ENCODE measurements at places on chromosomes 7 and 10.

DNA sequence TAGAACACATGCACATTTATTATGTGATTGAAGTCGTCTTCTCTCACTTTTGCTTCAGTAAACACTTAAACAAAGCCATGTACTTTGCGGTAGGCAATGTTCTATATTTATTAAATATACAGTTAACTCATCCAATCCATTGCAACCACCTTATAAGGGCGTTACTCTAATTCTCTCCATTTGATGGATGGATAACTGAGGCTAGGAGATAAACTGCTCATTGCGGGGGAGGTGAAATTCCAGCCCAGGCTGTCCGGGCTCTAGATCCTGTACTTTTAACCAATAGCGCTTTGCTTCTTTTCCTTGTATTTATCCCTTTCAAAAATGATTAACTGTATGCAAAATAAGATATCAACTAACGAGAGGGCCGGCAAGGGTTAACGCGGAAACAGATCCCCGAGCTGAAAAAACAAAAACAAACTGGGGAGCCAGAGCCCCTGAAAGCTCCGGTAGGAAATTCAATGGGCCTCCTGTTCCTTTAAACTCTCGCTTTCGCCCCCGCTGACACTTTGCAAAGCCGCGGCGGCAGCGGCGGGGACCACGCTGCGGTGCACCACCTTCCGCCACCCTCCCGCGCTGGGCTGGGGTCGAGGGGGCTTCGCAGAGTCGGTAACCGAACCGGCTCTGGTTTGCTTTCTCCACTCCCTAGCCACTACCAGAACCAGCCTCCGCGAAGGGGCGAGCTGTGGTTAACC, 1.0 kb upstream of the PLXDC2 start:
- no peak for DNase-seq

GRCh38 chr7:70193514-70193913, 595.2 kb downstream of the AUTS2 start:
- DNase-seq = no peak

- DNase-seq = no peak
Measured at GRCh38 chr10:107653832-107654287, 489.4 kb upstream of the SORCS1 start.

DNA sequence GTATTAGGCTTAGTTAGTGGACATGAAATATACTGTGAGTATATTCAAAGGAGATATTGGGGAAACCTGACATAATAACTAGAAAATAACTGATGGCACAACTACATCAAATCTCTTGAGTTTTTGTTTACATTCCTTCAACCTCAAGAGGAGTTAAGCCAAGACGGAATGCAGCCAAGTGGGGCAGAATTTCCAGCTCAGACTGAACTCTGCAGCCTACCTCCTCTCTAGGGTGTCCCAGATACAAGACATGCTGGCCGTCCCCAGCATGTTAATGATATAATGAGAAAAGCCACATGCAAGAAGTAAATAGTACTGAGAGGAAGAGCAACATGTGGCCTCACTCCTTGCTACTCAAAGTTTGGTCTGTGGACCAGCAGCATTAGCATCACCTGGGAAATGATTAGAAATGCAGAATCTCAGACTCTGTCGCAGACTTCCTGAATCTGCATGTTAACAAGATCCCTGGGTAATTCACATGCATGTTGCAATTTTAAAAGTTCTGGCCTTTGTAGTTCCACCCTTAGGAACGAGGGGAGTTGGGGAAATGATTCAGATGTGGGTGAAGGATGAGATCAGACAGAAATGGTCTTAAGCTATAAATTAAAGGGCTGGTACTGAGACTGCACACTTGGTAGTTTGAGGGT, 118.4 kb upstream of the CACUL1 start:
- no peak for DNase-seq

- no peak for DNase-seq
Measured at GRCh38 chr10:61564444-61564843, 98.3 kb upstream of the CABCOCO1 start.

DNA sequence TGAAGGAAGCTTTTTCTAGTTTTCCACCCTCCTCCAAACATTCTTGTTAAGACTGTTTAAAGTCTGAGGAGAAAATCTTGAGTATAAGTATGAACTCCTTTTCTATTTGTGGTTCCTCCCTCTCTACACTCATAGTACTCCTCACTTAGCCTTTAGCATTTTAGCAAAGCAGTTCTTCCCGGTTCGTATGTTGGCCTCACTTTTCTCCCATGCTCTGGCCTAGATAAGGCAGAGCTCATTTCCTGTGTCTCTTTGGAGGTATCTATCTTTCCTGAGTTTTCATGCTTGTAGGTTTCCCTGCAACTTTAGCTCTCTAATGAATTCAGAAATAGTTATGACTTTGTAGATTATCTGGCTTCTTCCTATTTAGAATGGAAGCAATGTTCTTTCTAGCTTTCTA, 5.9 kb upstream of the OR2F1 start:
- DNase-seq = no peak

- DNase-seq = no peak
Measured at GRCh38 chr7:145812218-145812617, 304.4 kb upstream of the CNTNAP2 start.

- no peak for DNase-seq
Measured at GRCh38 chr7:42348071-42348470, 111.1 kb upstream of the GLI3 start.

GRCh38 chr7:157394246-157395191, 57.7 kb downstream of the DNAJB6 start:
- DNase-seq = no peak

DNA sequence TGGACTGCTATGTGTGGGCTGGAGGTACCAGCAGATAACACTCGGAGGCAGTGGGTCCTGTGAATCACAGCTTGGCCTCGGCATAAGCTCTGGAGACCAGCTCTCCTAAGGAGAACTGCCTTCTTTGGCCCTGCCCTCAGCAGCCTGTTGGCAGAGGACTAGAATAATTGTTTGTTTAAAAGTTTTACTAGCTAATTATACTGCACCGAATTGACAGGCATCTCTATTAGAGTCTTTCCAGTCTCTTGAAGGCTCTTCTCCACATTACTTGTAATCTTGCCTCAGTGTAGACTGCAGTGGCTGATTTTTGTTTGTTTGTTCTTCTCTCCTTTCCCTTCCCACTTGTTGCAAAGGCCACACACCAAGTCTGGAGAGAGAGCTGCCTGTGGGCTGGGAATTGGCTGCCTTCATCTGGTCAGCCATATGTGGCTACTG, 183.2 kb downstream of the AUTS2 start:
- DNase-seq = no peak

- DNase-seq = no peak
Measured at GRCh38 chr10:132336064-132336746, 4.2 kb downstream of the LRRC27 start.

DNA sequence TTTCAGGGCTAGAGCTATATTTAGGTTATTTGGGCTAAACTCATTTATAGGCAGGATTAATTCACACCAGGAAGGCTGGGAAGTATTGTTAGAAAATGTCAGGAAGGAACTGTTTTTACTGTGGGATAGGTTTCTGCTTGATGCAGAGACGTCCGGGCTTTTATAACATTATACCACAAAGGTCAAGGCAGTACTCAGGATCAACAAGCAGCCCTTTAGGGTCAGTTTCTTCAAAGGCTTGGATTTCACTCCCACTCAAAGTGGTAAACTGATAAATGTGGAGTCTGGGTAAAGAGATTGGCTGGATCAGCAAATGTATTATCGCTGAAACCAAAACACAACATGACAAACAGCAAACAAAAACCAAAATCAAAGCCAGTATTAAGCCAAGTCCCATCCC, 127.2 kb downstream of the ARL5B start:
- no peak for DNase-seq

GRCh38 chr10:13296476-13296875, 3.4 kb downstream of the PHYH start:
- DNase-seq = no peak

GRCh38 chr7:139635526-139636302, 112.2 kb downstream of the CLEC2L start:
- DNase-seq = no peak

GRCh38 chr7:136728945-136729344, 139.5 kb upstream of the CHRM2 start:
- DNase-seq = no peak

- DNase-seq = no peak
Measured at GRCh38 chr10:12308736-12309375, 40.5 kb upstream of the CAMK1D start.

DNA sequence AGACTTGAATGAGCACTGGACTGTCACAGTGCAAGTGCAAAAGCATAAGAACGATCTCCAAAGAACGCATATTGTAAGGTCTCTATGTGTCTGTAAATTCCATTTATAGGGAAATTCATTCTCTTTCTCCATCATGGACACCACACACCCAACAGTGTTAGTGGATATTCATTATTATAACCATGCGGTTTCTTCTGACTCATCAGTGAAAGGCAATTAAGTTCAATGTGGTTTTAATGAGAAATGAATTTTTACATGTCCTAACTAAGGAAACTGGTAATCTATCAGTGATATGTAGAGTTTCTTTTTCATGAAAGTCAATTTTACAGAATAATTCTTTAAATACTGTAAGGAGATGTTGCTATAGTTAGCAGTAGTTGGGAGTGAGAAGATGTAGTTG, 25.9 kb downstream of the GIMAP8 start:
- no peak for DNase-seq

GRCh38 chr7:137968890-137969289, 33.0 kb downstream of the CREB3L2 start:
- no peak for DNase-seq

DNA sequence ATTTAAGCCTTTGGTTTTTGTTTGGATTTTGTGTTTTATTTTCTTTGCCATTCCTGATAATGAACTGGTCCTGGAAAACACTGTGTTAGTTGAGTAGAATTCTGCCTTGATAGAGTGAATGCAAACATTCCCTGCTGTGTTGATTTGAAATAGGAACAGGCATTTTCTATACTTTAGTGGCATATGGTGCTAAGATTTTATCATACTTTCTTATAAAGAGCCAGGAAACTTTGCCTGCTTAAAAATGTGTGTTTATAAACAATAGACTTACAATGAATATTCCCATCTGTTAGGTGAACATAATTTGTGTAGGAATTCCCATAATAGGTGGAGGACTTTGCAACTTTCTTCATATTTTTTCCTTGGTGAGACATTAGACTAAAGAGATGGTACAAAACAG, 333.3 kb downstream of the SDK1 start:
- no peak for DNase-seq

DNA sequence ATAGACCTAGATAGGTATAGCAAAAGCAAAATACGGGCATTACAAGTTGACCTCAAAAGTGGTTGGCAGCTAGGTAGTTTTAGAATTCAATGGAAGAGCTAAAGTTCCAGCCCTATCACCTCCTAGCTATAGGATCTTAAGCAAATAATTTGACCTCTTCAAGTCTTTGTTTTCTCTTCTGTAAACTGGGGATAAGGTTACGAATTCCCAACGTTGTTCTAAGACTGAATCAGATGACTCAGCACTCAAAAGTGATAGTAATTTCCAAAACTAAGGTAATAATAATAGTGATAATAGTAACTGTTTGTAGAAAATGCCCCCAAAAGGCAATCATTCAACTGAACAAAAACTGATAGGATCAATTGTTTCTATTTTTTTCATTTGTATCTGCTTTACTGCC, 445.2 kb downstream of the KCNMA1 start:
- DNase-seq = no peak

- no peak for DNase-seq
Measured at GRCh38 chr10:43262397-43262901, 4.4 kb downstream of the RASGEF1A start.

- no peak for DNase-seq
Measured at GRCh38 chr7:146115548-146115850, 1.1 kb upstream of the CNTNAP2 start.

GRCh38 chr10:6847561-6847960, 267.5 kb upstream of the PRKCQ start:
- DNase-seq = no peak

- no peak for DNase-seq
Measured at GRCh38 chr7:30027740-30028215, 434 bp upstream of the PLEKHA8 start.

DNA sequence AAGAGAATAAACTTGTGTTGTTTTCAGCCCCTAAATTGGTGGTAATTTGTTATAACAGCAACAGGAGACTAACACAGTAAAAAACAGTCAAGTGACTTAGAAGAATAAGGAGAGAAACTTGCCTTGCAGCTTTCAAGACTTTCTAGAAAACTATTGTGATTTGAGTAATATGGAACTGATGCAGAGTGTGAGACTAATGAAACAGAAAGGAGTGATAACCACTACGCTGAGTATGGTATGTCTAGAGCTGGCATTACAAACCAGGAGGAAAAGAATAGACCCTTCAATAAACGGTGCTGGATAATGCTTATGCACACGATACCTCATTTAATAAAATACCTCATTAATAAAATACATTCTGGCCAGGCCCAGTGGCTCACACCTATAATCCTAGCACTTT, 99.9 kb downstream of the CREM start:
- no peak for DNase-seq

DNA sequence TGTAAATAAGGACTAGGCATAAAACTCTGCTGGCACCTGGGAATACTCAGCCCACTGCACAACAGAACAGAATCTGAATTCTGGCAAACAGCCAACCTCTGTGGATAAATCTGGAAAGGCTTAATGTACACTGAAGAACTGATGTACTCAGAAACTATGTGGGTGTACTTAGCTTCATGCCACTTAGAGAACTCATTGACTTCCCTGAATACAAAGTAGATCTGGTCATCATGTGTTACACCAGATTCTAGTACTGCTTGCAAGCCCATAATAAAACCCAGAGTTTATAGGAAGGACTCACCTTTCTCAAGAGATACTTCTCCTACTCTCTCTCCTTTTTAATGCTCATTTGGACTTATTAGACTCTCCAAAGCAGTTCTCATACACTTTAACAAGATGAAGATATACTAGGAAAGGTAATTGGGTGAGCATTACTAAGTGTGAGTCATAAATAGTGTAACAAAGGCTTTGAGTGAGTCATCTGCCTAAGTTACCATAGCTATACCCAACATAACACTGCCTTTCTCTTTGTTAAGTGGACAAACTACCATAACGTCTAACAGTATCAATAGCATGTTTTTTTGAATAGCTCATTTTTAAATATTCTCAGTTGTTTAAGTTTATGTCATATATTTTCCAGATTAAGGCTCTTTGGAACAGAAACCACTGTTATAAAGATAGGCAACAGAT, 309.1 kb downstream of the MDFIC start:
- DNase-seq = peak; percentile 68

GRCh38 chr7:50504646-50505546, 54.7 kb upstream of the FIGNL1 start:
- no peak for DNase-seq

- DNase-seq = no peak
Measured at GRCh38 chr10:103879831-103880230, 24.5 kb upstream of the SH3PXD2A start.

DNA sequence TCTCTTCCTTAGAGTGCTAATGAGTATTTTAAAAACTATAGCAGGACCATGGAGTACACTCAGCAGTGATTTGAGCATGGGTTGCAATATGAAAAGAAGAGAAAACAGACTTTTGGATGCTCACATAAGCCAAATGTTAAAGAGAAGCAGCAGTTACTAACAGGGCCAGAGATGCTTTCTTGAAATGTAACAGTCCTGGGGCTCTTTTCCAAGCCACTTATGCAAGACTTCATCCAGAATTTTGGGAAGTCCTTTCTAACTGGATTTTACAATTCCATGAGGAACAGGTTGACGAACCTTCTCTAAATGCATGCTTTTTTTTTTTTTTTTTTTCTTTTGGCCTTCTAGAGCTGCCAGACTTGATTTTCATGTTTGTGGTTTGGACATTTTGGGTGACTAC, 282.0 kb downstream of the SEC23IP start:
- no peak for DNase-seq

- DNase-seq = no peak
Measured at GRCh38 chr10:110170142-110170971, 37.0 kb upstream of the MXI1 start.

GRCh38 chr7:8908889-8909288, 475.5 kb downstream of the NXPH1 start:
- DNase-seq = no peak

GRCh38 chr7:88268858-88269257, 37.8 kb downstream of the STEAP4 start:
- no peak for DNase-seq
